ENCODE measurements at places on chromosomes 16 and 17.

GRCh38 chr16:78695391-78695790 is 595.9 kb downstream of the WWOX start:
- no peak for DNase-seq

DNA sequence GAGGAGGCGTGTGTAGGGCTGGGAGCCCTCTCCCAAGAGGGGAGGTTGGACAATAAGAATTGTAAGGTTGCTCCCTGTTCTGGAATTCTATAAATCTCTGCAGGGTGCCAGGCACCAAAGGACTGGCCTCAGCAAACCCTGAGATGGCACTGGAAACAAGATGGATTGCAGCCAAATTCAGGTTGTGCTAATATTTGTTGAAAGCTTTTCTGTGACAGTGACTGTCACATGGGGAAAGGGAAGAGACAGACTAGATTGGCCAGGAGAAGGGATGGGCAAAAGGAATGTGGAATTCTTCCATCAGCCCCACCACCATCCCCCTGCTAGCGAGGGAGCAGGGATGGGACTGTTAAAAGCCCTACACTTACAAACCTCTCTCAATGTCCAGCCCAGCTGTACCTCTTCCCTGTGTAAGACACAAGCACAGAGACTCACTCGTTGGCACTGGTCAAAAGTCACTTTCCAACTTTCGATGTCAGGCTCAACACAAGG is 62.4 kb downstream of the SOX9 start:
- no peak for DNase-seq

GRCh38 chr16:165539-166374 is at the start of gene HBM:
Gene HBM (plus strand): TSS chr16:165978. CDS start chr16:165998, 20 bp downstream.
- no peak for DNase-seq

DNA sequence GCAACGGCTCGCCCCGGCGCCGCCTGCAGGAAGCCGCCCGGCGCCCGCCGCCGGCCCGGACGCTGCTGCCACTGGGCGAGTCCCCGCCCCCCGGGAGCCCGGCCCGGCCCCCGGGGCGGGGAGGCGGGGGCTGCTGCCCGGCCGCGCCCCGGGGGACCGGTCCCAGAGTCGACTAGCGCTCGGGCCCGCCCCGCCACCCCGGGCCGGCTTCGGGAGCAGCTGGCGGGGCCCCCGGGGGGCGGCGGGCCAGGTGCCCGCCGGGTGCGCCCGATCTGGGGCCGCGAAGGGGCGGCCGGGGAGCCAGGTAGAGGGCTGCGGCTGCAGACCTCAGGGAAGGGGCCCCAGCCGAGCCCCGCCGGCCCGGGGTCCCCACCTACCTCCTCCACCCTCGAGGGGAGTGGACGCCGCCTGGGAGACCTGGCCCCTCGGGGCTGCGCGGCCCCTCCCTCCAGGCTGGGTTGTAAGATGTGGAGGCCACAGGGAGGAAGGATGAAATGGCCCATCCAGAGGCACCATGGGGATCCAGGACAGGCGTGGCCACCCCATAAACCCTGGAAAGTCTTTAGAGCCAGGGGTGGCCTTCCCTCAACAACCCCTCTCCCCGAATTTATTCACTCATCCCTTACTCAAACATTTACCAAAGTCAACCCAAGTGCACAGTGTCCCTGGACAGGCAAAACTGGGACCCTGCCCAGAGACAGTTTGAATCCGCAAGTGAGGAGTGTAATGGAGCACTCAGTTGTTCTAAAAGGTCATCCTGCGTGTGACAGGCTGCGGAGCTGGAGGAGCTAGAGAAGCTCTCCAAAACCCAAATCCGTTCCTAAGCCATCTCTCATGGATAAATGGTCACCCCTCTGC is at the start of gene CDYL2:
Gene CDYL2 (minus strand): TSS at position 73 of the 858 bp plus-strand sequence. CDS start 425 bp downstream, outside the sequence.
- peak; percentile 18 for DNase-seq

DNA sequence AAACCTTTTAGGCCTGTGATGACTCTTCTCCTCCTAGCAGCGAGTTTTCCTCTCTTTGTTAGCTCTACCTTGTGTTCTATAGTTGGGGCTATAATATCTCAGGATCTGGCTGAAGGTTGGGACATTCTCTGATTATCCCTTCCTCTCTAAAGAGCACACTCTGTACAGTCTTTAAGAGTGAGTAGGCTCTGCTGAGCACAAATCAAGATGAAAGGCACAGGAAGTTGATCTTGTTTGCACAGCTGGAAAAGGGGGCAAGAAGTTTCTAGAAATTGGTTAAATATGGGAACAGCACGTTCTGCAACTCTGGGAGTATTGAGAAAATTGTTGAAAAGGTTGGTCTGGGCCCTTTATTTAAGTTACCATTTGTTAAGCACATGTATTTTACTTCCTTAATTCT is 240.9 kb downstream of the CDH11 start:
- no peak for DNase-seq

DNA sequence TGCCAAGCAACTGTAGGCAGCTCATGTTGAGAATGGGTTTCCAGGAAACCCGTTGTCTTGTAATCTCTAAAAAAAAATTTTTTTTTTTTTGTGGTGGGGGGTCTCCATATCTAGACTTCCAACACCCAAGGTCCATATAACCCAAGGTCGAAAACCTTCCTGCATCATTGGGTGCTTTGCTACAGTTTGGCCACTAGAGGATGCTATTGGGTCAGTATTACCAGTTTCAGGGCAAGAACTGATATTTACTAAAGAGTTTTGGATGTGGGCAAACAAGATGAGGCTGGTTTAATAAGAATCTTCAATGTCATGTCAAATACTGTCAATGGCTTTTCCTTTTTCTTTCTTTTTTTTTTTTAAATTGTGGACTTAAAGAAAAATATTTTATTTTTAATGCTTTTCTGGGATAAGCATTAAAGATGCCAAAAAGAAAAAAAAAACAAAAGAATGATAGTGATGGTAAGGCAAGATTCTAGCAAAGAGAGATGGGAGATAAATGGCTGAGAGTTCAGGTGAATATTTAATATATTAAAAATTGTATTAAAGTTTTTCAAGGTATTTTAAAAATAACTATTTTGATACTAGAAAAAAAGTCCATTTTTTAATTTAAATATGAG is 62.2 kb downstream of the DHRS7C start:
- DNase-seq = peak; percentile 16

Measured in NCI-H226 (cell line).